ENCODE measurements at places on chromosomes 4 and X. TPM values are rescaled to one million over a fixed set of nuclear protein-coding genes. Genes with fewer than 3 reads are reported as not detected.

LRP2BP gene
- total RNA-seq, result 2.5 TPM

TXK gene
- 0.71 TPM for total RNA-seq

IL2RG gene
- 8.1 TPM for total RNA-seq

RAB40A gene
- 1.7 TPM for total RNA-seq

GUCY1B1 gene
- total RNA-seq, result 45.1 TPM

ASB9 gene
- total RNA-seq, result 2.0 TPM

PLAC8 gene
- 1.7 TPM for total RNA-seq

Data from sigmoid colon (tissue), 7 donors.